NCI-H226 (cell line): ENCODE measurements at places on chromosomes 3 and 15.
A peak's percentile ranks its signal among the peaks of the same experiment; 100 is the strongest.

- DNase-seq: no peak
These were observed 26.9 kb upstream of the KBTBD12 start for GRCh38 chr3:127888156-127888555.

DNA sequence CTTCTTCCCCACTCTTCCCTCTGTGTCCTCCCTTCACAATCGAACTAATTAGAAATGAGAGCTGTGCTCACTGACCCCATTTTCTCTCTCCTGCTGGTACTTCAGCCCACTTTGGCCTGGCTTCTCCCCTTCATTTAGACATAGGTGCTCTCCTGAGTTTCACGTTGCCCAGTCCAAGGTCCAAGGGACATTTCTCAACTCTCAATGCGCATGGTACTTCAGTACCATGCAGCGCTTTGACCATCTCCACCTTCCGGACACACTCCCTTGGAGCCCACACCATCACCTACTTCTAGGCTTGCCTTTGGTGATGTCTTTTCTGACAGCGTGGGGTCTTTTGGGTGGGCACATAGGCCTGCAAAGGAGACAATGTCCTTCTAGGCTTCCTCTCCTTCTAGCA, 99.7 kb downstream of the ABHD5 start:
- DNase-seq: no peak

DNA sequence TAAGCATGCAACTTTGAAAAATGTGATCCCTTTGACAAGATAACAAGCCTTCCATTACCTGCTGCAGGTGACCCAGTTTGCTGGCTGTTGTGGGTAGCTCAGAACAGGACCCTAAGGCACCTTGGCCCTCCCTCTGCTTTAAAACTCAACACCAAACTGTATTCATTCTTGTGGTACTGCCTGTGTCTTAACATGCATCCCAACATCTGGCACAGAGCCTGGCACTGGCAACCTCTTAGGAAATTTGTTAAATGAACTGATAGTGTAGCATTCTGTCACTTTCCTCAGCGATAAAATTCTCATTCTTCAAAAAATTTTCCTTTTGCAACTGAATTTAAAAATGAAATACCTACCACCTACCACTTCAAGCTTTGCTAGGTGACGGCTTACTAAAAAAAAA, 287.3 kb upstream of the ADAMTS9 start:
- peak; percentile 36 for DNase-seq

- no peak for DNase-seq
These were observed 19.4 kb upstream of the UBE2E2 start for GRCh38 chr3:23183731-23184130.

DNA sequence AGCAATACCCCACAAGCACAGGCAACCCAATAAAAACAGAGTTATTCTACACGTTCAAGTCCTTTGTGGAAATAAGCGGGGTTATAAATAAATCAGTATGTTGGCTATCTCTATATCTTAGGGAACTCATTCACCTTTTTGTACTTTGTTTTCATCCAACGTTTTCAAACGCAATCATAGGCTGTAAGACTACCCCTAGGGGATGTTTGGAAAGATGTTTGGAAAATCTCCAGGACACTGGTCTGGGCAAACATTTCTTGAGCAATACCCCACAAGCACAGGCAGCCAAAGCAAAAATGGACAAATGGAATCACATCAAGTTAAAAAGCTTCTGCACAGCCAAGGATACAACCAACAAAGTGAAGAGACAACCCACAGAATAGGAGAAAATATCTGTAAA, 70.1 kb downstream of the CLDN11 start:
- DNase-seq: peak; percentile 69

DNA sequence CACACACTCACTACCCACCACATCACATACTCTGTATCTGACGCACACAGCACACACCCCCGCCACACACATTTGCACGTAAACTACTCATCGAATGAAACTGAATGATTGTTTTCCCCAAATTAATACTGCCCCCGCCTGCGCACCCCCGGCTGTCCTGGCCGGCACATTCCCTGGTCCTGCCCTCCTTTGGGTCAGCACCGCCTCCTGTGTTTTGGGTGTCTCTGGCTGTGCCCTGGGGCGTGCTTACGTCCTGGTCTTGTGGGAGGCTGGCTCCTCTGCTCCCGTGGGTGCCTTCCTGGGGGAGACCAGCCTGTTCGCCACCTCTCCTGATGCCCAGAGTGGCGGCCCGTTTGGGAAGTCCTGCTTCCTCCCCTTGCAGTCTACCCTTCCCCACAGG, 30.2 kb downstream of the APBA2 start:
- DNase-seq: no peak

DNA sequence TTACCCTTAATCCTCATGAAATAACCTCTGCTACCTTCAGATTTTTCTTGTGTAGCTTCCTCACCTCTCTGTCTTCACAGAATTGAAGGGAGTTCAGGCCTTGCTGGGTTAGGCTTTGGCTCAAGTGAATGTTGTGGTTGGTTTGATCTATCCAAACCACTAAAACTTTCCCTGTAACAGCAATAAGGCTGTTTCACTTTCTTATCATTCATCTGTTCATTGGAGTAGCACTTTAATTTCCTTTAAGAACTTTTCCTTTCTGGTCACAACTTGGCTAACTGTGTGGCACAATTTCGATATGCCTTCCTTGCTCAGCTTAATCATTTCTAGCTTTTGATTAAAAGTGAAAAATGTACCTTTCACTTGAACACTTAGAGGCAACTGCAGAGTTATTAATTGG, 129.8 kb downstream of the NR1I2 start:
- DNase-seq: no peak
